ENCODE measurements at places on chromosomes 7 and 10.

GRCh38 chr10:113214331-113214730 lies 264.3 kb downstream of the TCF7L2 start:
- DNase-seq: no peak

GRCh38 chr10:22366435-22366703 lies 21.1 kb downstream of the SPAG6 start:
- DNase-seq: no peak

GRCh38 chr10:47176903-47177868 lies 122.8 kb upstream of the GDF10 start:
- DNase-seq: no peak

- DNase-seq: no peak
These were observed 52.1 kb downstream of the TBATA start for GRCh38 chr10:70733051-70733450.

- DNase-seq: peak; percentile 39
These were observed 233.4 kb upstream of the SLC26A5 start for GRCh38 chr7:103679151-103680132.

DNA sequence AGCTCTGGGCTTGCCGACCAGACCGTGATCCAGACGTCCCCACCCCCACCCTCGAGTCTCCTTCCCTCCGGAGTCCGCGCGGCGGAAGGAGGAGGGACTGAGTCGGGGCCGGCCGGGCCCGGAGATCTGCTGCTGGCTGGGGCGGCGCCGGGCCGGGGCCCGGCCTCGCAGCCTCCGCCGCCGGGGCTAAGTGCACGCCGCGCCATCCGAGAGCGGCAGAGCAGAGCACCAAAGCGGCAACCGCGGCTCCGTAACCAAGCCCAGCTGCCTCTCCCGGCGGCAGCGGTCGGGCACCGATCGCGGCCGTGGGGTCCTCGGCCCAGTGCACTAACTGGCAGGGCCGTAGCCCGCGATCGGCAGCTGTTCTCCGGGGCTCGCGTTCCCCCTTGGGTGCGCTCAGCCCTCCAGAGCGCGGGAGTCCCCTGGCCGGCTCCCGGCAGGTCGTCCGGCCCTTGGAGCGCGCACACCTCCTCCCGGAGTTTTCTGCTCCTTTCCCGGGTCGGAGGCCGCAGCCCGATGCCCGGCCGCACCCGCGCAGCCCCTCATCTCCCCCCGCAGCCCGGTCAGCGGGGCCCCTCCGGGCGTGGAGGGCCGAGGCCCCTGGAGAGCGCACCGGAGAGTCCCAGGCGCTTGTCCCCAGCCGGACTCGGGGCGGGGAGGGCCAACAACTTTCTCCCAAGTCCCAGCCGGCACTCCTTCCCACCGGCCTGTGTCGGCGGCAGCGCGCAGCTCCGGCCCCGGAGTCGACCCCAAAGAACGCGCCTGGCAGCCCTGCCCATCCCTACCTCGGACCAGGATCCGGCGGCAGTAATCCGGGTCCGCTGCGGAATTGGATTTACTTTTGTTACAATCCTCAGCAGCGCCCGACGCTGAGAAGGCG lies 799 bp downstream of the VAX1 start:
- DNase-seq: no peak

- no peak for DNase-seq
These were observed 239.0 kb upstream of the PHYHIPL start for GRCh38 chr10:58937423-58937822.

- DNase-seq: no peak
These were observed 69.3 kb upstream of the PHYHIPL start for GRCh38 chr10:59107147-59107546.

All from M059J (cell line).